NCI-H146 (cell line): ENCODE measurements at places on chromosomes 2 and 18.

DNA sequence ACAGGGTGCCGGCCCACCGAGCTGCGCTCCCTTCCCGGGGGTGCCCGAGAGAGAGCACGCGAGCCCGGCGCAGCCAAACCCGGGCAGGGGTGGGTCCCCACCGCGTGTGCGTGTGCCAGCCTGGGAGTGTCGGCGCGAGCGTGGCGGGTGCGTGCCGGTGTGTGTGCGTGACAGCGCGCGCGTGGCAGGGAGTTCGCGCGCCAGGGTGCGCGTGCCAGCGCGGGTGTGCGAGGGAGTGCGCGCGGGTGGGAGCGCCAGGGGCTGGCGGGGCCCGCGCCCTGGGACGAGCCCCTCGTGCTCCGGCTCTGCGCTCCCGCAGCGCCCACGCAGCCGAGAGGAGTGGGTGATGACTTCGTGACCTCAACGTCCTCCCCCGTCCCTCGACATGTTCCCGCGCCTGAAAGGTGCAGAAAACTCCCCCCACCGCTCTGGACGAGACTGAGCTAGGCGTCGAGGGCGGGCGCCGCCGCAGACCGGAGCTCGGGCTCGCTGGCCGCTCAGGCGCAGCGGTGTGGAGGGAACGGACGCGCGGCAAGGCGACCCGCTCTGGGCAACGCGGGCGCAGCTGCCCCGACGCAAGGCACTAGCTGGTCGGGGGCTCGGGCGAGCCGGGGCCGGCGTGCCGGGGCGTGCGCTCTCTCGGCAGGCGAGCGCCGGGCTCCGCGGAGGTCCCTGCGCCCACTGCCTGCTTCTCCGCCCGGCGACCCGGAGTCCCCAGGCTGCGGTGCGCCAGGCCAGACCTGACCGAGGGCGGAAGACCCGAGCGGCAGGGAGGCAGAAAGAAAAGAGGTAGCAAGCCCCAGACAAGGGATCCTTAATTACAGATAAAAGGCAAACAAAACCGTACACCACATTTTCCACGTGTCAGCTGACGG is 582.8 kb downstream of the ZEB2 start:
- peak; percentile 71 for DNase-seq

DNA sequence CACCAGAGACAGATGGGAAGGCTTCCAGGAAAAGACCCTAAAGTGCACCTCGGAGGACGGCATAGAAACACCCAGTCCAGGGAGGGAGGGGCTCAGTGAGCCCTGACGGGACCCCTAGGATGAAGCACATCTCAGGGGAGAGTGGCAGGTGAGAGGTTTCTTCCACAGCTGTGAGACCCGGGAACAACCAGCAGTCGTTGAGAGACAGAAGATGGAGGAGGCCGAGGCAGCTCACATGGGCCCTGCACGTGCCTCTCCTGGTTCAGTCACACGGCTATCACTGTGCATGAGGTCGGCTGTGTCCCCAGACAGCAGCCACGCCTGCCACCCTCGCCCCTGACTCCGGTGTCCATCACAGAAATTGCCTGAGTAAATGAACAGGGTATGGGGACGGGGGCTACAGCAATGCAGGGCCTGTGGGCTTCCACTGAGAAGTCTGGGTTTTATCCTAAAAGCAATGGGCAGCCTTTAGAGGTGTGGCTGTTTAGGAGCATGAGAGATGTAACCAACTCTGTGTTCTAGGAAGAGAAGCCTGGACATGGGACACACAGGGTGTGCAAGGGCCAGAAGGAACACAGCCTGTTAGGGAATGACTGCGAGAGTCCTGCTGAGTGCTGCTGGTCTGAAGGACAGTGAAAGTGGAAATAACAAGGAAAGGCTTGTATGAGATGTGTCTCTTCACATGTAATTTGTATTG is 102.0 kb downstream of the TMEM18 start:
- no peak for DNase-seq

- DNase-seq, result no peak
Measured at GRCh38 chr2:98580656-98581284, 27.5 kb downstream of the COA5 start.

DNA sequence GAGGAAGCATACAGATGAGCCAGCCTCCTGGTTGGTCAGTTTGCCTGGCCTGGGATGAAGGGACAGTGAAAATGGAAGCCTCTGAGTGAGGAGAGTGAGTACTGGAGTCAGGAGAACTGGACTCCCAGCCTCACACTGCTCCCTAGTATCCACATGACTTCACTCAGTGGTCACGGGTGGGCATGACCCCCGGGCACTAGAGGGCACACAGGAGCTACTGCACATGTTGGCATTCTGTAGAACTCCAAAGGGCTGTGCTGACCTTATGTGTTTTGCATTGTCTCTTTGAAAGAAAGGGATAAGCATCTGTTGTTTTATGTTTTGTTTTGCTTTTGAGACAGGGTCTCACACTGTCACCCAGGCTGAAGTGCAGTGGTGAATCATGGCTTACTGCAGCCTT is 23.7 kb downstream of the NCAPH start:
- DNase-seq, result no peak

DNA sequence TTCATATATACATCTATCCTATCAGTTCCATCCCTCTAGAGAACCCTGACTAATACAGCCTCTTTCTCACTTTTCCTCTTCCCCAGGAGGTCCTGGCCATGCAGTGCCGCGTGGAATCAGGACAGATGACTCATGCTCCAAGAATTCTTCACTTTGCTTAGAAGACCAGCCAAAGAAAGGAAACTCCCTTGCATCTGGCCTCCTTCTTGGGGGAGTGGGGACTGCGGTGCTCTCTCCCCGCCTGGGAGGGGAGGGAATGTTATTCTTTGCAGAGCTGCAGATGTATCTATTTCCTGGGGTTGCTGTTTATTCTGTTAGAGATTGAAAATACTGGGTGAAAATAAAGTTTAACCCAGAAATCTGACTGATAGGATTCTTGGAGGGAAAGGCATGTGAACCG is 111.5 kb upstream of the SH3BP4 start:
- DNase-seq, result no peak

GRCh38 chr2:177148477-177149154 is 64.0 kb upstream of the HNRNPA3 start:
- DNase-seq, result peak; percentile 86

DNA sequence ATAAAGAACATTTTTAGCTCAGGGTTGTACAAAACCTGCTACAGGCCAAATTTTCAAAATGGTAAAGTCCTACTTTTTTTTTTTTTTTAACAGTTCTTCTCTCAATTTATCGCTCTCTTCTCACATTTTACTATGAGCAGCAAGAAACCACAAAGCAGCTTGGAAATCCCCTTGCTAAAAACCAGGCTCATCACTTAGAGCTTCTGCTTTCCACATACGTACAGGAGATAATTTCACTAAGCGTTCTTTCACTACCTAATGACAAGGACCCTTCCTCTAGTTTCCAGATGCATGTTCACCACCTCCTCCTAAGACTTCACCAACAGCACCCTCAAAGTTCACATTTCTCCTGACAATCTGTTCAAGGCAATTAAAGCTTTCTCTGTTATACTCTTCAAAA is 294.9 kb upstream of the CYRIA start:
- DNase-seq, result no peak

DNA sequence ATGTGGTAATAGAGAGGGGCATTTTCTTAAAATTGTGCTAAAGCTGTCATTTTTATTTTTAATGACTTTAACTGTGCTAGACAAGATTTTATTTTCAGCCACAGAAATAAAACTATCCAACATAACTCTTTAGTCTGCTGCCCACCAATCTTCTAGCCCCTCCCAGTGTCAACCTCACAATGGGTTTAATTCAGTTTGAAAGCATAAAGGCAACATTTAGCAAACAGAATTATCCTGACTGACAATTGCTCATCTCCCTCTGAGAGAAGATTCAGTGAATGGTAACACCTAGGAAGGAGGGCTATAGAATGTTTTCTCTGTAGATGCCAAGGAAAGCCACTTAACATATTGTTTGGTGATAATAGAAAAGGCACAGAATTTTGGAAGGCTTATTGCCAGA is 5.2 kb downstream of the ERMN start:
- no peak for DNase-seq

DNA sequence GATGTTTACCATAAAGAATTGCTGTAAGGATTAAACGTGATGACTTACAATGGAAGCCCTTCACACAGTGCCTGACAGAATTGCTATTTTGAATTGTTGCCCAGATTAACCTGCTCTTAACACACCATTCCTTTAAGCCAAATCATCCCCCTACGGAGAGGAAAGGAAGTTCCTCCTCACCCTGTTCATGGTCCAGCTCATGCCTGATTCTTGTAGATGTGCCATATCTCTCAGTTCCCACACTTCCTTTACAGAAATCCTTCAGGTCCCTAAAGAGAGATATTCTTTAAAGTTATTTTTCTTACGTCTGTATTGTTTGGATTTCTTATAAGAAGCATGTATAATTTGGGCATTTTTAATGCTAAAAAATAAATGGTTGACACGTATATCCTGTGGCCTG is 127.5 kb upstream of the DAPL1 start:
- no peak for DNase-seq

- no peak for DNase-seq
Measured at GRCh38 chr2:18245375-18245774, 315.1 kb downstream of the RDH14 start.
